ENCODE measurements at places on chromosomes 2 and 18.

- DNase-seq, result peak; percentile 77
Measured at GRCh38 chr2:157443795-157444640, at the start of gene CYTIP. Gene CYTIP (minus strand): TSS chr2:157444089. CDS start chr2:157444020, 69 bp downstream.

- no peak for DNase-seq
Measured at GRCh38 chr2:60318544-60318943, 234.9 kb downstream of the BCL11A start.

- no peak for DNase-seq
Measured at GRCh38 chr2:1503471-1504310, 90.4 kb downstream of the TPO start.

DNA sequence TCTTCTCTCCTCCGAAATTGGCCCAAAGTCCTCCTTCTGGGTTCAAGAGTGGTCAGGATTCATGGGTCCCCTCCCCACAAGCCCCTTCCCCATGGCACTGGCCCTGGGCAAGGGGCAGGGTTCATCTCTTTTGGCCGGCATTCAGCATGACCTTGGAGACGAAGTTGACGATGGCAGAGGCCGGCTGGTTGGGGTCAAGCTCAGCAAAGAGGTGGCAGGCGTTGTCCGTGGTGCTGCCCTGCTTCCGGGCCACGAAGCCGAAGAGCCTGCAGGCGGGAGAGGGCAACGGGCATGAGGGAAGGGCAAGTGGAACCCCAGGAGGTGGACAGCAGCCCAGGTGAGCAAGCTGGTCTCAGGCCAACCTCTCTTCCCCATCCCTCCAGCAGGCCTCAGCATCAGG is 198.5 kb downstream of the TNS1 start:
- DNase-seq, result no peak

GRCh38 chr18:76974386-76974785 is 152.0 kb downstream of the ZNF236 start:
- DNase-seq, result no peak

GRCh38 chr2:69177063-69177771 is 164.2 kb downstream of the ANTXR1 start:
- no peak for DNase-seq

DNA sequence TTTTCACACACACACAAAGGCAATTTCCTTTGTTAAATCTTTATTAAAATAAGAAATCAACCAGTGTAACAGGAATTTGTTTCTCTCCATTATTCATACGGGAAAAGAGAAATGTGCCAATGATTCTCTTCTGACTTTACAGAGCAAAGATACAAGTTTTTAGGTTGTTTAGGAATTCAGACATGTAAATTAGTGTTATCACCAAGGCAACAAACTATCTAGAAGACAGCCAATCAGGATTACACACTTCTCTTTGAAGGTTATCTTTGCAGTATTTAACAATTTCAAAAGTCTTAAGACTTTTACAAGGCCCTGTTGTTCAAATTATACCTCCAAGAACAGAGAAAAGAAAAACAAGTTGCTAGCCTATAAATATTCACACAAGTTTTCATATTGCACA is 14.5 kb downstream of the CD302 start:
- no peak for DNase-seq

- DNase-seq, result no peak
Measured at GRCh38 chr2:137193401-137193800, 428.1 kb downstream of the THSD7B start.

DNA sequence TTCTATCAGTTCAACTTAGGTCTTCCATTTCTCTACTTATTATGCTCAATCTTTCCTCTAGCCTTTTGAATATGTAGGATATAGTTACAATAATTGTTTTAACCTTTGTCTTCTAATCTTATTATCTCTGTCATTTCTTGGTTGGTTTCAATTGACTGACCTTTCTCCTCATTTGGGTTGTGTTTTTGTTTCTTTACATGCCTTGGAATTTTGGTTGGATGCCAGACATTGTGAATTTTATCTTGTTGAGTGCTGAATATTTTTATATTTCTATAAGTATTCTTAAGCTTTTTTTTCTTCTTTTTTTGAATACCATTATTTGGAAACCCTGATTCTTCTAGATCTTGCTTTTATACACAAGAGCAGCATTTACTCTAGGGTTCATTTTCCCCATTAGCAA is 30.7 kb upstream of the TMEM247 start:
- DNase-seq, result no peak

DNA sequence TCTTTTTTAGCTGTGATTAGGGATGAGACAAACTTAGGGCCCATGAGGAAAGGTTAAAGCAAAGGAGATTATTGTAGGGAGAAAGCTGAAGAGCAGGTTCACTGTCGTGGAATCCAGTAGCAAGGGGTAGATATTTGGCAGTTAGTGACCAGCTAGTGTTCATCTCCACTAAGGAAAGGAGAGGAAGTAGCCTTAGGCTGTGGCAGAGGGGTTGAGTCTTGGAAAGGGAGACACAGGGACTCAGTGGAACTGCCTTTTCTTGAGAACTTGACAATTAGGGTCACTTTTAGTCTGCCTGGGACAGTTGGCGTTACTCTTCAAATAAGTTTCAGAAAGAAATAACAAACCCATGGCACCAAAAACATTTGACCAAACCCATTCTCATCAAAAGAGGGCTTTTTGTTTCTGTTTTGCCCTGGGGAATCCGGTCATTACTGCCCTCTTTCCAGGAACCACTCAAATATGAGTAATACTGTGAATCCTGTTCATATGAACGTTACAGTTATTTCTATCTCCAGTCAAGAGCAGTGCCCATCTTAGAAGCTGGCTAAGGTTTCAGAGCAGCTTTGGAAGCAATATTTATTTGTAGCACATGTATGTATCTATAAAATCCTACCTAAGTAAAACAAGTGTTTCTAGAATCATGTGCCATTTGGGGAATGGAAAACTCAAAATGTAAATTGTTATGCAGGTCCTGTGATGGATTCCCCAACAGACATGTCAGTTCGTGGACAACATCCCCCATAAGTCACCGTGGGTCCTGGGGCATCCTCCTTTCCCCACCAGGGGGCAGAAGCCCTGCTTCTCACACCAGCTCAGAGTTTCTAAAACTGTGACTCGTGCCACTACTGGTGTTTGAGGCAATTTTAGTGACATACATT is 77.3 kb upstream of the PHLPP1 start:
- DNase-seq, result peak; percentile 34
